ENCODE measurements at places on chromosomes 12 and 14.

DNA sequence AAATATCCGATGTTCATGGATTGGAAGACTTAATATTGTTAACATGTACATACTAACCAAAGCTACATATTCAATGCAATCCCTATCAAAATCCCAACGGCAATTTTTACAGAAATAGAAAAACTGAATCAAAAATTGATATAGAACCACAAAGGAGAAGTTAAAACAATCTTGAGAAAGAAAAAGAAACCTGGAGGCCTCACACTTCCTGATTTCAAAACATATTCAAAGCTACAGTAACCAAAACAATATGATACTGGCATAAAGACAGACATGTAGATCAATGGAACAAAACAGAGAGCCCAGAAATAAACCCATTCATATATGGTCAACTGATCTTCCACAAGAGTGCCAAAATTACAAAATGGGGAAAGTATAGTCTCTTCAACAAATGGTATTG is 5.4 kb upstream of the PELI2 start:
- no peak for DNase-seq

GRCh38 chr12:18750085-18750484 is 12.2 kb downstream of the CAPZA3 start:
- DNase-seq = no peak

DNA sequence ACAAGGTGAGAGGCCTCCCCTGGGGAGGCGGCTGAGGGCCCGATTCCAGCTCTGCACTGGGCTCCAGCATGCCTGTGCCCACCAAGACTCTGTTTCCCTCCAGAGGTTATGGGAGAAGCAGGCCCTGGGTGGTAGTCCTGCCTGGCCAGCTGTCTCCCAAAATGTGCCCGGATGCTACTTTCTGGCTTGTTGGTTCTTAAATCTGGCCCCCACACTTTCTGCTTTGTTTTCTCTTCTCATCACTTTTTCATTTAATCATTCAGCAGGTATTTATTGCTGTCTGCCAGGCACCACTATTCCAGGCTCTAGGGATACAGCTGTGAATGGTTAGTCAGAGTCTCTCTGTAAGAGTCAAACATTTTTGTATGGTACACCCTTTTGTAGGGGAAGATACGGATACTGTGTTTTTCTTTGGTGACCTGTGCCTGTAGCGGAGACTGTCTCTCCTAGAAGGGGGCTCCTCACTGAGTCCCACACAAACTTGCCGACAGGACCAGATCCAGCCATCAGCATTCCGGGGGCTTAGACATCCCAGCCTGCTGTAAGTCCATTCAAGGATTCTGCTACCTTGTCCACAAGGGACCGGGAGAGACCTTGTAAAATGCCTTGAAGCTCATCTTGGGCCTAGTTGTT is 3.8 kb downstream of the DHRS2 start:
- DNase-seq = no peak

- no peak for DNase-seq
These were observed 7.0 kb downstream of the CSRNP2 start for GRCh38 chr12:51076236-51076930.

DNA sequence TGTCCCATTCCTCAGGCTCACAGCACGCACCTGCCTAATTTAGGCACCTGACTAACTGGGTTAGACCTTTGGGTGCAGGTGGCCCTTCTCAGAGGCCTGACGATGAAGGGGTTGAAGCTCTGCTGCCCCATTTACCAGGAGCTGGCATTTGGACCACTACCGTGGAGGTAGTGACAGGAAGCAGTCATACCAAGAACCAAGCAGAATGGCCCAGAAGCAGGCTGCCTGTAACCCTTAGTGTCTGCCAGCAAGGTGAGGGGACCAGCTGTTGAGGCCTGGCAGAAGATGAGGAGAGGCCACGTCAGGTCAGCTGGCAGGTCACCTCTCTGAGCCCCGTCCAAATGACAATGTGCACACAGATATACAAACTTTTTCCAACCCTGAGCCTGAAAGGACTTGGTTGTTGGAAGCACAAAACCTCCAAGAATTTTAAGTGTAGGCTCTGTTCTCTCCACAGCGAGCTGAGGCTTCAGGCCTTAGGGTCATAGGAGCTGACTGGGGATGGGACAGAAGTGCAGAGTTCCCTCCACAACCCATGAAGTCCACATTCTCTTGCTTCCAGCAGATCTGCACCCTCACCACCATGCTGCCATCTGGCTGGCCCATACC is 23.1 kb downstream of the VASH1 start:
- DNase-seq = no peak

DNA sequence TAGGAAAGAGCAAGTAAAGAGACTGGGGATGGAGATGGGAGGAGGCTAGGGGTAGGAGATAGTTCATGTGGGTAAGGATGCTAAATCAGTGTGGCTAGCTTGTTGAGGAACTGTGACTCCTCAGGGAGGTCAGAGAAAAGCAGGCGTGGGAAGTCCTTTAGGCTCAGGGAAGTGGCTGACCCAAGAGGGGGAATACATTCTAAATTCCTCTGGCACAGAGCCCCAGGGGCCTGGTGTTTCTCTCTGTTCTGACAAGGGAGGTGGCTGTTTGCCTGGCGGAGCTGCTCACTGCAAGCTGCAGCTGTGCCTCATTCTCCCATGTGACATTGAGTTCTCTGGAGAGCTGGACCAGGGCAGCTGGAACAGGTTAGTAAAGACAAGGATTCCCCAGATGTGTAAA is 152.2 kb upstream of the SLC38A2 start:
- DNase-seq = no peak

DNA sequence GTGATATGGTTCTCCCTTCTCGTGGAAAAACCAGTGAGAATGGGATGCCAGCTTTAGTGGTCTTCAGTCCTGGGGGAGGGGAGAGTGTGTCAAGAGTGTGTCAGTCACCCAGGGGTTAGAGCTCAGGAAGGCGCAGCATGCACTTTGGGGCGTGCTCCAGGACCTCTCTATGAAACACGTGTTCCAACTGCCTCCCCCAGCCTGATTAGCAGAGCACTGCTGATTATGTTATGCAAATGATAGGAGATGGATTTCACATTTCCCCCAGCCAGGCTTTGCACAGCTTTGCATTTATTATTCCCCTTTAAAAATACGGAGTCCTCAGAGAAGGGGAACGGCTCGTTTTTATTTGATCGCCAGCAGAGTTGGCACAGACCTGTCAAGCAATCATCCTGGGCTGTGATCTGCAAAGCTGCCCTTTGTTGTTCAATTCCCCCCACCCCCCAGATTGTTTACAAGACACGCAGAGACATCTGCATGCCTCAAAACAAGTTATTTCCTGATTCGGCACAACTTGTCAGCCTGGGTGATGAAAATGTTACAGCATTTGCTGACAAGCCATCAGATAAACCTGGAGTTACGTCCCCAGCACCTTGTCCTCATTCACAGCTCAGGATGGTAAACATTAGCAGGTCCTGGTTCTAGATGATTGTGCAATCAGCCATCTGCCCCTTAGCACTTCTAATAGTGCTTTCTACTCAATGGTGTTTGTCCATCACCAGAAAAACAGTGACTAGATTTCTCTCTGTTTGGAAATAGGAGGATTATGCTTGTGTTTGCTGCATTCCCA is 196.5 kb downstream of the NOVA1 start:
- no peak for DNase-seq

GRCh38 chr12:132445884-132446632 is 43.9 kb upstream of the FBRSL1 start:
- peak; percentile 72 for DNase-seq

- no peak for DNase-seq
These were observed 70.6 kb upstream of the SYT1 start for GRCh38 chr12:78793982-78794381.

DNA sequence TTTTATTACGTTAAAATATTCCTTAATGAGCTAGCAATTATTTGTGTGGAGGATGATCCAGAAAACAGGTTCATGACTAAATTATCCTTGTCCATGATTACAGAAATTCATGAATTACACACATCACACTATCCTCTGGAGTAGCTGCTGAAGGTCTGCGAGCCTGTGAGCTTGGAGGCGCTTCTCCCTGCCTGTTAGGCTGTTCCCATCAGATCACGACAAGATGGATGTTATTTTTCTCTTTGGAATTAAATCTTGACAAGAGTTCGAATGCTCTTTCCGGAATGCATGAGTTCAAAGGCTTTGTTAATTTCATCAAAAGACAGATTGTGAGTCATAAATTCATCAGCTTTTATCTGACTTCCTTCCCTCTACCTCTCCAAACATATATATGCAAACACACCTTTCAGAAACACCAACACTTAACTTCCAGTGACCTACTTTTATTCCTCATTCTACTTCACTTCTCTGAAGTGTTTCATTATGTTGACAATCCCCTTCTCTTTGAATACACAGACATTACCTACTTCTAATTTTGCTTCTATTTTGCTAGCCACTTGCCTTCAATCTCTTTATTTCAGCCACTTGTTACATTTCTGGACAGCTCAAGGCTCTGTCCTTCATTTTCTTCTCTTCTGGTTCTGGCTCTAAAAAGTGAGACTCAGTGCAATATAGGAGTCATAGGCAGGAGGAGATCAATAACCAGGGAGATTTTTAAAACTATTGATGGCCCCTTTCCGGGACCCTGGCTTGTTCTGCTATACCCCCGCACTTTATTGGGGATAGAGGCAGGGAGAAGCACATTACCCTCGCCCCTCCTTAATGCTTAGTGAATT is 274.6 kb downstream of the BTG1 start:
- no peak for DNase-seq

DNA sequence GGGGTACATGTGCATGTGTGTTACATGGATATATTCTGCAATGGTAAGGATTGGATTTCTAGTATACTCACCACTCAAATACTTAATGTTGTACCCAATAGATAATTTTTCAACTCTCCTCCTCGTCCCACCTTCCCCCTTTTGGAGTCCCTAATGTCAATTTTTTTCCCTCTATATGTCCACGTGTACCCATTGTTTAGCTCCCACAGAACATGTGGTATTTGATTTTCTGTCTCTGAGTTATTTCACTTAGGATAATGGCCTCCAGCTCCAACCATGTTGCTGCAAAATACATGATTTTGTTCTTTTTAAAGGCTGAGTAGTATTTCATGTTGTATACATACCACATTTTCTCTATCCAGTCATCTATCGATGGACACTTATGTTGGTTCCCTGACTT is 97.2 kb upstream of the TMTC1 start:
- no peak for DNase-seq

- DNase-seq = no peak
These were observed 9.8 kb downstream of the GALNT6 start for GRCh38 chr12:51381226-51382079.

GRCh38 chr12:69345742-69346141 is 2.4 kb upstream of the LYZ start:
- DNase-seq = no peak

DNA sequence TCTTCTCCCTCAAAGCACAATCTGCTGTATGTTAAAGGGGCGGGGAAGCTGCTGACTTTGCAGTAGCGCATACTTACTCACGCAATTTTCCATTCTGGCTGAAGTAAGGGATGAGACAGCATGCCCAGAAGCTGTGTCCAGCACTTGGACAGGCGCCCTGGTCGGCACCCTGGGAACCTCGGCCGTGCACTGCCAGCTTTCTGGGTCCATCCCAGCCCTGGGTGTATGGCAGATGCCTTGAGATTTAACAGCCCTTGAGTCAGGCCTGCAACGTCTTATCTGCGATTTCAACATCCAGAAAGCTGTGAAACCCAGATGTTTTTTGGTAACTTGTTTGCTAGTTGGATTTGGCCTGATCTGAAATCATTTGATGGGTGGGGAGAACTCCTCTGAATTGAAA is 16.1 kb downstream of the EML1 start:
- DNase-seq = no peak

GRCh38 chr12:118052324-118053070 is 8.5 kb downstream of the WSB2 start:
- no peak for DNase-seq

- DNase-seq = no peak
These were observed 79.0 kb downstream of the DCAF5 start for GRCh38 chr14:69073915-69074314.

DNA sequence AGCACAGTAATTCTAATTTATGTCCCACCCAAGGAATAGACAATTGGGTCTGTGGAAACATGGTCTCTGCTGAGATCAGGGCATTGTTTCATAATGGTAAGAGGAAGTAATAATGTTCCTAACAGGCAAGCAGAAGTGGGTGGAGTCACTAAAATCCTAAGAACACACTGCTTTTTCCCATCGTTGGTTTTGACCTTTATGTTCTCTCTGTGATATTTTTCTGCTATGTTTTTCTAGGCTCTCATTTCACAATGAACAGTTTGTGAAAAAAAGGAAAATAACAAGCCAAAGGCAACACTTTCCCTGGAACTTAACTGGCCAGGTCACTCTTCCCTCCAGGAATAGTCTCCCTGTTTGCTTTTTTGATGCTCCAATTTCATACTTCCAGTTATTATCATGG is 80.6 kb upstream of the OVCH1 start:
- DNase-seq = no peak

GRCh38 chr12:57216921-57217879 is 606 bp downstream of the NXPH4 start:
- peak; percentile 58 for DNase-seq

- no peak for DNase-seq
These were observed 210.4 kb upstream of the NUDT4 start for GRCh38 chr12:93167331-93167730.

DNA sequence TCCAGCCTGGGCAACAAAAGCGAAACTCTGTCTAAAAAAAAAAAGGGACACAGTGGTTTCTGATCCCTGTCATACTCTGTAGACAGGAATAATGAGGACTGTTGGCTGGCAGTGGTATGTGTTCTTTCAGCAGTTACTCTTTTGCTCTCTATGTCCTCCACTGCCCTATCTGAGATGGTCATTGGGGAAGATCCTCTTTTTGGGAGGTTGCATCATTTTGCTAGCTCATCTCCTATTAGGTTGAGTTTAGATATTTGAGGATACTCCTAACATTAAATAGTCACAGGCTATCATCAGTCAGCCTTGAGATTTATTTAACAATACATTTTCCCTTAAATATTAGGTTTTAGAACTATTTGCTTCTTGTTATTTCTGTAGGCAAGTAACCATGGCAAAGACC is 5.9 kb upstream of the CCDC91 start:
- no peak for DNase-seq

- no peak for DNase-seq
These were observed 238.1 kb downstream of the APAF1 start for GRCh38 chr12:98883231-98883630.

DNA sequence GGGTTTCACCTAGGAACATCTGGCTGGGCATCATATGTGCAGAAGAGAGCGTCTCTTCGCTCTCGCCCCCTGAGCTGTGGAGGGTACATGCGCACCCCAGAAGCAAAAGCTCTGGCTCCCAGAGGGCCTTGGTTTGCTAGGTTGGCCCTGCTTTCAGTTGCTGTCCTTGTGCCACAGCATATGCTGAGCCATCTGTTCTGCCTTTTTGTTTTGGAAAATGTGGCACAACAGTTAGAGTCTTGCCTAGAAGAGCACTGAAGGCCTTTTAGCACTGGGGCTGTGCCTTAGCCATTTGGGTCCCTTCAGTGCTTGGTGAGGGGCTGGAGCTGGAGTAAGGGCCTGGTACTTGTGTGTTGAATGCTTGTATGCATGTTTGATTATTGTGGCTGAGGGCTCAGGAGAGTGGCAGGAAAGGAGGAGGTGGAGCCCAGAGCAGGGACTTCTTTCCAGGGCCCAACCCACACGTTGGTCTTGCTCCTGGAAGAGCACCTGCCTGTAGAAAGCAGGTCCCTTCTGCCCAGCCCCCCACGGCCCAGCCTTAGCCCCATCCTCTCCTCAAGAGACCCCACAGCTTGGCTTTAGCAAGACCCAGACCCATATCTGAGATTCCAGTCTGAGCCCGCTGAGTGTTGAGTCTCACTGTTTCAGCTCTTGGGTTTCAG is 113.7 kb downstream of the SLC25A47 start:
- no peak for DNase-seq

GRCh38 chr14:43438056-43438455 is 1069.0 kb downstream of the FSCB start:
- no peak for DNase-seq
